ENCODE measurements at places on chromosomes 2 and 18.

DNA sequence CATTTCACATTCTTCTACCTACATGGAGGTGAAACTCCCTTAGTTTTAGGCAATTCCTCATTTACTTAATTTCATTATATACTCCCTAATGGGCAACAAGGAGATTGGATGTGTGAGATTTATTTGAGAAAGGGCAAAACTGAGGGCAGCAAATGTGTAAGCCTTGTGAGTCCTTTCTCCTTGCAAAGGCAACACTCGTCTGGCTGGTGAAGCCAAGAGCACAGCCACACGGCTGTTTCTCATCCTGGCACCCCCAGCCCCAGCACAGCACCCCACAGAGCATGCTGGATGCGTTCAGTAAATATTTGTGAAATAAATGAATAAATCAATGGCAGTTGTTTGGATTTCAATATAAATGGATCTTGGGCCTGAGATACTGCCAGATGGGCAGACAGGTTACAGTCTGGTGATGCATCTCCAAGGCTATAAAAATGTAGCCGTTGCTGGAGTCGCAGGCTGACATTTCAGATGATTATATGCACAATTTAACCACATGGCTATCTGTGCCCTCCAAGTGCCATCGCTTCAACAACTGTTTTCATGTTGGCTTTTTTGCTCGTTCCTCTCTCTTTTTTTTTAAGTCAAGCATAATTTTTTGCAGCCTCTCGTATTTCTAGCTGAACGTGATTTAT lies 154.1 kb upstream of the REV1 start:
- no peak for DNase-seq

DNA sequence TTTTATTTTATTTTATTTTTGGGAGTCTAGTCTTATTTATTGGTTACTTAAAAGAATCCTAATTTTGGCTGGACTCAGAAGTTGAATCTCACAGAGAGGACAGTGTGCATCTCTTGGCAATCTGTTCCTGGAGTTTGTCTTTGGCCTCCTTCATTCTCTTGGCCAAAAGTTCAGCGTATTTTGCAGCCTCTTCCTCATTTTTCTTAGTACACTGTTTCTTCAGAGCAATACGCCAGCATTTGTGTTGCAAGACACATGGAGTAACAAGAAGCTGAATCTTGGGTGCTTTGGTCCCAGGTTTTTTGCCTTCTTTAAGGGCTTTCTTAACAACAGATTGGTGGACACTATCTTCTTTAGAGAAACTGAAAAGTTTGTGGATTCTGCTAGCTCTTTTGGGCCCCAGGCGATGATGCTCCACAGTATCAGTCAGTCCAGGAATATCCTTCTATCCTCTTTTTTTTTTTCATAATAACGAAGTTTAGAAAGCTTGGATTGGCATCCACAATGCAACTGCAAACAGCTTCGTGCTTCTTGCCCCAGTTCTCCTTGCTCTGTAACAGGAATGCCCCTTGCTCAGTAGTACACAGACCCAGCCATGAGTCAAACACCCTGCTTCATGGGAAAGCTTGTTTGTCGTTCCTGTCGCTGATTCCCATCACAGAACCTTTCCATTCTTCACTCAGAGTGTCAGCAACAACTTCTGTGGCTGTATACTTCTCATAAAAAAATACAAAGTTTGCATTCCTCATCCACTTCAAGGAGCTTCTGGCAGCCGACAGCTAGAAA lies 34.8 kb upstream of the RFX8 start:
- no peak for DNase-seq

- peak; percentile 89 for DNase-seq
Measured at GRCh38 chr2:96554293-96555145, 18.0 kb downstream of the ARID5A start.

DNA sequence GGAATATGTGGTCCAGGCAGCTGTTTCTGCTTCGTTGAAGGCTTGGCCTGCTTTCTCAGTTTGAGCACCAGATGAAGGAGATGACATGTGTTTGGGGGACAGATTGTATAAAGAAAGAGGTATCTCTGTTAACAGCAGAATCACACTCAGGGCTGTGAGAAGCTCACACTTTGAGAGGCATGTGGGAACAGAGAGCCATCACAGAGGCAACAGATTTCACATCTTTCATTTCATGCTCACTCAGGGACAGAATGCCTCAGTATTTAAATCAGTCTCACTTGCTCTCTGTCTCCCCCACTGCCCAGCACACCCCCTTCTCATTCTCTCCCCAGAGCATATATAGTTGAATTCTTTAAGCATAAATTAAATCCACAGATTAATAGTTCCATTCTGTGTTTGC lies 37.4 kb downstream of the KIAA2012 start:
- DNase-seq, result no peak

DNA sequence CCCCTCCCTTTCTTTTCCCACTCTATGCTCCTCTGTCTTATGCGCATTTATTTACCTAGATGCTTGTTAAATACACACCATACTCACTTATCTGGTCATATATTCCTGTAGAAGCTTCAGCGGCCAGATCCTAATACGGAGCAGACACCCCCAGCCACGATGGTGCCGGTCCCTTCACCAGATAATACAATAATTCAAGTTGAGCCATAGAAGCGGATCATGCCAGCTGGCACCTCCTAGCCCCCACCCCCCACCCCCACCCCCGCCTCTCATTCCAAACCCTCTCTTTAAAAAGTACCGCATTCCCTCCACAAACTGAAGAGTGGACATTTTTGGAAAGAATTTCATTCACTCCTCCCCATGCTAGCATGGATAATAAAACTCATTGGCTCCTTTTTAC lies 95.2 kb downstream of the BIN1 start:
- DNase-seq, result no peak

All from stimulated activated effector memory CD8-positive, alpha-beta T cell treated with anti-CD3 and anti-CD28 coated beads, Interleukin-12 subunit alpha, Interleukin-12 subunit beta, amount 100 ng/mL, for 72 hours (primary cell).